ENCODE measurements at places on chromosomes 16 and 17.

DNA sequence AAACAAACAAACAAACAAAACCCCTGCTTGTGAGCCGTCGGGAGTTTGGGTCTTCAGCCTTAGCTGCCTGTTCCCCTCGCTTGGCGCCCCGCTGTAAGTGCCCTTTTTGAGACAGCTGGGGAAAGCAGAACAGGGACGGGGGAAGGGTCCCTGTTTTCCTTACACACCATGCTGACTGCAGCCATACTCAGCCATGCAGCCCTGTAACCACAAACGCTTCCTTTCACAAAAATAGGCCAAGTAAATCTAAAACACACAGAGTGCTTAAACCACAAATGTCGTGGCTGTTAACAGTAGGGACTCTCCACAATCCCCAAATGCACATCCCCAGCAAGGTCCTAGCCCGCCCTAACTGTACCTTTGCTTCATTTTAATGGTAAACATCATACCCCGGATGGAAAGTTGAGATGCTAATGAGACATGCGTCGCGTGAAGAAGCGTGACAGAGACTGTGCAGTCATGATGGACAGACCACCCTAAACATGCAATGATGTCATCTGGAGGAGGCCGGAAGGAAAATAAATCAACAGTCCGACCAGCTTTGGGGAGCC lies 129.9 kb downstream of the MGAT5B start:
- DNase-seq, result peak; percentile 34

DNA sequence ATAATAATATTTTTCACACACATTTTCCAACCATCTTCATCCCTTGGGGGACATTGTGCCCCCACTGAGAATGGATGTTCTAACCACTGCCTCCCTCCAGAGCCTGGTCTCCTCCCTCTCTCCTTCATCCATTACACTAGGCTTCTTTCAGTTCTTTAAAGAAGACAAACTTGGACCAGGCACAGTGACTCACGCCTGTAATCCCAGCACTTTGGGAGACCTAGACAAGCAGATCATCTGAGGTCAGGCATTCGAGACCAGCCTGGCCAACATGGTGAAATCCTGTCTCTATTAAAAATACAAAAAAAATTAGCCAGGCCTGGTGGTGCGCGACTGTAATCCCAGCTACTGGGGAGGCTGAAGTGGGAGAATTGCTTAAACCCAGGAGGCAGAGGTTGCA lies 6.5 kb downstream of the ALOX15 start:
- DNase-seq, result no peak

DNA sequence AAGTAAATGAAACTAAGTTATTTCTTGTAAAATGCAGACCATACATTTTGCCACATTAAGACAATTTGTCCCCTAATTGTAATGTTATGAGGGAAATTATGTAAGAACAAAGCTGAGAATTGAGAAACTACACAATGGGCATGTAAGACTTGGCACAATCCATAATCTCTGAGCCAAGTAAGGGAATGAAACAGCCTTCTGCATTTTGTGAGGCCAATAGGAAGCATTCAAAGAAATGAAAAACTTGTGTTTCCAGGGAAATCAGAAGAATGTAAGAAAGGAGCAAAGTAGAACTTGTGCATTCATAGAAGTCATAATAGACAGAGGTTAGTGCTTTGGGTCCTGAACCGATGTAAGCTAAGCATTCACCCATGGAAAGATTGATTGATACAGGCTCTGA lies 1.8 kb downstream of the KRTAP9-4 start:
- DNase-seq, result no peak

- DNase-seq, result no peak
Measured at GRCh38 chr16:78903843-78904242, 696.7 kb downstream of the MAF start.

- DNase-seq, result no peak
Measured at GRCh38 chr16:24023621-24024020, 187.8 kb downstream of the PRKCB start.

GRCh38 chr16:83627996-83628395 lies 179.8 kb upstream of the HSBP1 start:
- no peak for DNase-seq

- no peak for DNase-seq
Measured at GRCh38 chr17:50831471-50831928, 3.9 kb upstream of the WFIKKN2 start.
